GM03348 (cell line): ENCODE measurements at places on chromosomes 16 and 17.

GRCh38 chr17:78202666-78203065 lies 11.4 kb upstream of the BIRC5 start:
- no peak for DNase-seq

DNA sequence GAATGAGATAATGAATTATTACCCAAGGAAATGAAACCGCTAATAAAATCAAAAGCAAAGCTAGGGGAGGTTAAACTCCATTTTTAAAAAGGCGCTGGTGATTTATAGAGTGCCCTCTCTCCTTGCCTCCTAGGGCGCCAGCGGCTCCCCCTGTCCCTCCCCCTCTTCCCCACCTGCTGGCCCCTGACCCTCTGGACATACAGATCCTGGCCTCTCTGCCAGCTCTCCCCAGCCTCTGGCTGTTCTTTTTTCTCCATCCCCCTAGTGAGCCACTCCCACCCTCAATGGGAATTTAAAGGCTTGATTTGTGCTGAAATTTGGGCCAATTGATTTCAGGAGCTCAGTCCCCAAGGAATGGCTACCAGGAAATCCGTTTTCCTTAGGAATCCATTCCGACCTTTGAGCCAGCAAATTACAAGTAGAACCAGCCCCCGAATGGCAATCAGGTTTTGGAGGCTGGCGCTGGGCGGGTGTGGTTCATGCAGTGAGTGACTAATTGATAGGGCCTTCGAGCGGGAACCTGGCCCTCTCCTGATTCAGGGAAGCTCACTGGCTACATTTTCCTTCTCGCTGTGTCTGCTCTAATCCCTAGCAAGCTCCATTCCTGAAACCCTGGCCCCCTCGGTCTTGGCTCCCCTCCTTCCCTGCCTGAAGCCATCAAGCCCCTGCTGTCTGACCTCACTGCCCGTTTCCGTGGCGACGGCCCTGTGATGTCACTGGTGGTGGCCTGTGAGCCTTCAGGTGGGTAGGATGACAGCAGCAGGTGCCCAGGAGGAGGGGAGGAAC lies 141.9 kb upstream of the SDK2 start:
- no peak for DNase-seq

- DNase-seq = no peak
Observed at GRCh38 chr17:50963139-50963538, 97.0 kb upstream of the TOB1 start.

DNA sequence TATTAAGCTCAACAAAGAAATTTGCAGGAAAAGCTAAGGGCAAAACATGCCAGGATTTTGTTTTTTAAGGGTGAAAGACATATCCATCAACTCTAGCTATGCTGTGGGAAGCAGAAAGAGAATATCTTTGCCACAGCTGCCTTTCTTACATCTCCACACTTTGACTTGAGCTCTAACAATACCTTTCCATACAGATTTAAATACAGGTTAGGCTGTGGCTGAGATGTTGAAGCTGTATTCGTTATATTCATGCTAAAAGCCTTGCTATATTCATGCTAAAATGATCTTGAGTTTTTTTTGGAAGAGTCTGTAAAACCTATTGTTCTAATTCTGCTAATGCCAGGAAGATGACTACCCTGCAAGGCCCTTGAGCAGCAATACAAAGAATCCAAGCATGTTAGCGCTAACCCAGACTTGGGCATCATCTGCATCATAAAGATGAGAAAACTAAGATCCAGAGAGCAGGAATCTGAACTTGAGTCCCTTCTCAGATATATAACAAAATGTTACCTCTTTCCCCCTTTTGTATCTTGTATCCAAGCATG lies 204.8 kb upstream of the C17orf78 start:
- no peak for DNase-seq

DNA sequence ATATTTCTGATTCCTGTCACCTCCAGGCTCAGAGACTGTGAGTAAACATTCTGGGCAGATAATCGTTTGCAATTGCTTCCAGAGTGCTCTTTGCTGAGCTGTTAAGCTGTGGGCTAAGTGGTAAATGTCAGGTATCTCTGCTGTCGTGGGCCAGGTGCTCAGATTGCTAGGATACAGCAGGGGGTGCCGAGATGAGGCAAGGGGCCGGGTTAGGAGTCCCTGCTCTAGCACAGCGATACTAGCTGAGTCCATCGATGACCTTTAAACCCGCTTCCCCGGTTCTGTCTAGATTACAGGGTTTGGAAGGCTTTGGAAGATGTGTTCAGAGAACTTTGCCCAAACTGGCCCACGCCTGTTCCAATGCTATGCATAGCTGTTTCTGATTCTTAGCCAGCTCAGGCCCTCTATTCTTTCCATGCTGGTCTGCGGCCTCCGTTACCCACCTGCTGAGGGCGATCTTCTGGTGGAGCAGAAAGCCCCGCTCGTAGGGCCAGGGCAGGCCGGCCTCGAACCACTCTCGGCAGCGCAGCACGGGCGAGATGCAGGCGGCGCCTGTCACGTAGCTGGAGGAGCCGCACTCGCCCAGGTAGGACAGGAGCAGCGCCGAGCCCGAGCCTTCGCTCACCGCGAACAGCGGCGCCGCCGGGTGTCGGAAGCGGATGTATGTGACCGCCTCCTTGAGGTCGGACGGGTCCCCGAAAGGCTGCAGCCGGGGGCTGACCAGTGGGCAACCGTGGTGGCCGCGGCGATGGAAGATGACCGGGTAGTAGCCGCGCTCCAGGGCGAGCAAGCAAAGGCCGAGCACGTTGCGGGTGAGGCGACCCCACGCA lies 979 bp downstream of the ABHD15 start:
- no peak for DNase-seq

GRCh38 chr17:72219137-72219823 lies 98.5 kb downstream of the SOX9 start:
- no peak for DNase-seq

- no peak for DNase-seq
Observed at GRCh38 chr17:40510328-40510648, 8.9 kb upstream of the TNS4 start.

GRCh38 chr16:4800290-4801041 lies 2.0 kb downstream of the ROGDI start:
- no peak for DNase-seq

DNA sequence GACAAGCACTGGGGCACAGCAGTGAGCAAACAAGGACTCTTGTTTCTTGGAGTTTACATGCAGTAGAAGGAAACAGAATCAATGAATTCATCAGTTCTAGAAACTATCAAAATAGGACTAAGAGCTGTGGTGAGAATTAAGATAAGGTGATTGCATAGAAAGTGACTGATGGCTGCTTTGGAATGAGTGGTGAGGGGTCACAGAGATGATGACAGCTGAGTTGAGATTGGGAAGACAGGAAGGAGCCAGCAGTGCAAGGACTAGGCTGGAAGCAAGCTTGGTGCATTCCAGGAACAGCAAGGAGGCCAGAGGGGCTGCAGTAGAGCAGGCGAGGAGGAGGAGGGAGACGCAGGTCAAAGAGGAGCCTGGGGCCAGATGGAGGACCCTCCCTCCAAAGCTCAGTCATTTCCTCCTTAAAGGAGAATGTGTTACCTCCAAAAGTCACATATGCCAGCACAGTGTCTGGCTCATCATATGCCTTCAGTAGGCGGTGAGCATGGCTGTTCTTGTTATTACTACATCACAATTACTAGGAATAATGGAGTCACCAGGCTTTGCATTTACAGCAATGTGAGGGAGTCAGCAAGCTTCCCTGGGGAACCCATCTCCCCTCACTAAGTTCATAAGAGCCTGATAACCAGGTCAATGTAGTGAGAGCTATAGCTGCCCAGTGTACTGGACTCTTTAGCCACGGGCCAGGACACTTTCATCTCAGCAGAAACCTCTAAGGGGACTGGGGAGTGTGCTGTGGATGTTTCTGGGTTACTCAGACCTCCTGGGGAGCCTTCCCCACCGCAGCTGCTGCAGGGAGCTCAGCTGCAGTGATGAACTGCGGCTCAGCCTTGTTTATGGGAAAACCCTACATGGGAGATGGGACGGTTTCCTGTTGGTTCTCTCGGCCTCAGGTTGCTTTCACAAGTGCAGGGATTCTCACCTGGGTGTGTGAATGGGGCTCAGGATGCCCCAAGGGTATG lies 157.2 kb downstream of the SEC14L1 start:
- no peak for DNase-seq

GRCh38 chr16:77288222-77288621 lies 89.0 kb downstream of the SYCE1L start:
- peak; percentile 78 for DNase-seq

GRCh38 chr17:43721537-43722268 lies 36.9 kb downstream of the SOST start:
- no peak for DNase-seq

DNA sequence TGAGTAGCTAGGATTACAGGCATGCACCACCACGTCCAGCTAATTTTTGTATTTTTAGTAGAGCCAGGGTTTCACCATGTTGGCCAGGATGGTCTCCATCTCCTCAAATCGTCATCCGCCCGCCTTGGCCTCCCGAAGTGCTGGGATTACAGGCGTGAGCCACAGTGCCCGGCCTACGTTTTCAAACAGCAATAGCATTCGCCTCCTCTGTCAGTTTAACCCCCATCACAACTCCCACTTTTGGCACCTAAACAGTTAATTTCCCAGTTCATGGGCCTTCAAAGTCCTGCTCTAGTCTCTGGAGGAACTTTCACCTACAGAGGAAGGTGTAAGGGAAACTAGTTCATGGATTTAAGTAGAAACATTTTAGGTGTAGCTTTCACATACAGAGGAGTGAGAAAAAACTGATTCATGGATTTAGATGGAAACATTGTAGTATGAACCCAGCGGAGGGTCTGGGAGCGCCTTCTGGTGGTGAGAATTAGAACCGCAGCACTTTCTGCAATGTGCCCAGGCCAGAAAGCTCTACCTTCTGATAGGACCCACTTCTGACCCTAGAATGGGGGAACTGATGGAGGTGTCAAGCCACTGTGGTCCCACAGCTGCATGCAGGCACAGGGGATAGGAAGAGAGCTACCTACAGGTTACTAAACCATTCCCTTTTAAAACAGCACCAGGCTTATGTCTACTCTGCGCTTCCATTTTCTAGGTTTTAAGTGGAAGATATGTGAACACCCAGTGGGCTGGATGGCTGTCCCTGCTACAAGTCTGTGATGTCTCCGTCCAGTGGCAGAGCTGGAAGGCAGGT lies 12.0 kb upstream of the MEOX1 start:
- peak; percentile 85 for DNase-seq

GRCh38 chr16:55418586-55418985 lies 60.4 kb upstream of the MMP2 start:
- peak; percentile 44 for DNase-seq

GRCh38 chr17:14454746-14455145 lies 153.9 kb downstream of the HS3ST3B1 start:
- no peak for DNase-seq

DNA sequence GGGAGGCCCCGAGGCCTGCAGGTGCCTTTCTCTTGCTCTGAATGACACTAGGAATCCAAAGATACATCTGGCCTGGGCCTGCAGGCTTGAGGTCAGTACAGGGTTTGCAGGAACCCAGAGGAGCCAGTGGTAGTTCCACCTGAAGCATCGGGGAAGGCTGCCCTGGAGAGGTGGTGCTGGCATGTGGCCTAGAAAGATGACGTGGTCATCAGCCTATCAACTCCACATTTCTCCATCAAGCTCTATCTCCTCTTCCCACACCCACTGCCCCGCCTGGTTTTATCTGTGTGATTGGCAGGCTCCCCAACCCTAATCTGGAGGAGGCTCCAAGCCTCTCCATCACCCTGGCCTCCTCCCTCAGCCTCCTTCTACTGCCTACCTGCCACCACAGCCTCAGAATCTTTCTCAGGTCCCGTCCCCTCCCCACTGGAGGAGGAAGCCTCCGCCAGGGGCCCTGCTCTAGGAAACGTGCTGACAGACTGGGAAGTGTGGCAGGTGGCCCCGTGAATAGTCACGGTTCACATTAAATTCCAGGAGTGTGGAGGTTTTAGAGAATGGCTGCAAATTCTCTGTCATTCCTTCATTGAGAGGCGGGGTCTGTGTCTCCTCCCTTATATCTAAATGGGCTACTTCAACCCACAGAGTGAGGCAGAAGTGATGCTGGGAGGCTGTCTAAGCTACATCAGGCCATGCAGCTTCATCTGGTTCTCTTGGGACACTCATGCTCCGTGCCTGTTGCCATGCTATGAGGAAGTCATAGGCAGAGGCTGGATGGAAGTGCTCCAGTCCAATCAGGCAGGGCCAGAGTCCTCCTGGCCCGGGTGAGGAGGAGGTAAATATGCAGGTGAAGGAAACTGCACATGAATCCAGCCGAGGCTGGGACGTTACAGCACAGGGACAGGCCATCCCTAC lies 11.4 kb upstream of the MAP2K3 start:
- DNase-seq = no peak

DNA sequence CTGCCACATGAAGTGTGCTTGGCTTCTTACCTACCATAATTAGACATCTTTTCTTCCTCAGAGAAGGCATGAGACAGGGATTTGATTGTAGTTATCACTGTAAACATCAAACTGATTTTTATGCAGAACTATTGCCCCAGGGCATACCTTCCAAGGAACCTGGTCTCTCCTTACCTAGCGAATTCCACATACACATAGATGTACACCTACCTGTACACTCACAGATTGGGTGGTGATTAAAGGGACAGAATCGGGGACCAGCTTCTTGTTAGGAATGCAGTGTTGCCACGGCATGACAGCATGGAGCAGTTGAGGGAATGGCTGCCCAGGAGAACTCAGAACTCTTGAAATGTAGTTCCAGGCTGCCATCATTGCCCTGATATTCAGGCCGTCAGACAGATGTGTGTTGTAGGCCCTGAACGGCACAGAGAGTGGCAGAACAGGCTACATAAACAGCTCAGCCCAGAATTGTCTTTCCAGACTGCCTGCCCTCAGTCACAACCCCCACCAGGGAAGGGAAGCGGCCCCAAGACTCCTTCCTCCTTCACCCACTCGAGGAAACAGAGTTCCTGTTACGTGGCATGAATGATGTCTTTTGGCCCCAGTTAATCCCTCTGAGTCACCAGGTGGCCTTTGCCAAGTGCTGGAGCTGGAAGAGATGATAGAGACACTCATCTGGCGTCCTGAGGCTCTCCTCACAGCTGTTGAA lies 17.8 kb upstream of the NAGLU start:
- DNase-seq = peak; percentile 87

- no peak for DNase-seq
Observed at GRCh38 chr16:88991813-88992350, 14.9 kb upstream of the CBFA2T3 start.

DNA sequence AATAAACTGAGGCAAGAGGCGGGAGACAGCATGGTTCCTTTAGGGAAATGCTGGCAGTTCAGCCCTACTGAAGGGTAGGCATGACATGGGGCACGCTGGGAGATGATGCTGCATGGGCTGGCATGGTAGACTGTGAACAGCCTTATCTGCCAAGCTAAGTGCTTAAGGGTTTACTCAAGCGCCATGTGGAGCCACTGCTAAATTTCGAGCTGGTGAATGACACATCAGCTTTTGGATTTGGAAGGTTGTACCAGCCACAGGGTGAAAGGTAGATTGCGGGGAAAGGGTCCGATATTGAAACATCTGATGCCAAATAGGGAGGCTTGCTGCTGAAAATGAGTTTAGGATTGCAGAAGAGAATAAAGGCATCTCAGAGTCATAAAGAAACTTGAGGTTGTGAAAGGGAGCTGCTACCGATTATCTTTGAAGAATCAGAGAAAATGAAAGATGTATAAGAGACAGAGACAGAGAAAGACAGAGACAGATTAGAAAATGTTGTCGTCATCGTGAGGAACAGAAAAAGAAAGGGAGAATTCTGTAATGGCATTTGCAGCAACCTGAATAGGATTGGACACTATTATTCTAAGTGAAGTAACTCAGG lies 16.3 kb downstream of the PIK3R5 start:
- DNase-seq = no peak
